ENCODE measurements at places on chromosomes 5 and 9.

DNA sequence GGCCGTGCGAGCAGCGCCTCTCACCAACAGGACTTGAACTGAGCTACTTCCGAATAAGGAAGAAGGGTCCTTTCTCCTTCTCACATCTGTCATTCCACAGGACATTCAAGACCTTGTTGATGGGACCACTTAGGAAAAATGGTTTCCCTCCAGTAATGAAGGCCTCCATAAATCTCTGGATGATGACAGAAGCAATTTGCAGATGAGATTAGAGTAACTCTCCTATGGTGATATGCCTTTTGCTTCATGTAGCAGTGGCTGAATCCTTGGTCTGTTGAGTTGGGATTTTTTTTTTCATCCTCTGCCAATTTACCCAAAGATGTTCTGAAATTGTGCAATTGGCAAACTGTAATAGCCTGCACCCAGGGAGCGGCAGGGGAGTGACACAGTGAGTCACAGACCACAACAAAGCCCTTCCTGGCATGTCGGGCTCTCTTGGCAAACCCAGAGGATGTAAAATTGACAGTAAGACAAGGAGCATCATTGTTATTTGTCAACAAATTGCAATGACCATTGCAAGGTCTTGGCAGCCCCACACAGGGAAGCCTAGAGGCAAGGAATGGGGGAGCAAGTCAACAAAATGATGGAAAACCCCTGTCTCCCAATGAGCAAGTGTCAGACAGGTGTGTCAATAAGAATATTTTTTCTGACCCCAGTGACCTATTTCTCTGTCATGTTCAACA lies 275.9 kb downstream of the ACTL7B start:
- no peak for DNase-seq

- no peak for DNase-seq
Measured at GRCh38 chr5:57410374-57411320, 72.0 kb downstream of the ACTBL2 start.

DNA sequence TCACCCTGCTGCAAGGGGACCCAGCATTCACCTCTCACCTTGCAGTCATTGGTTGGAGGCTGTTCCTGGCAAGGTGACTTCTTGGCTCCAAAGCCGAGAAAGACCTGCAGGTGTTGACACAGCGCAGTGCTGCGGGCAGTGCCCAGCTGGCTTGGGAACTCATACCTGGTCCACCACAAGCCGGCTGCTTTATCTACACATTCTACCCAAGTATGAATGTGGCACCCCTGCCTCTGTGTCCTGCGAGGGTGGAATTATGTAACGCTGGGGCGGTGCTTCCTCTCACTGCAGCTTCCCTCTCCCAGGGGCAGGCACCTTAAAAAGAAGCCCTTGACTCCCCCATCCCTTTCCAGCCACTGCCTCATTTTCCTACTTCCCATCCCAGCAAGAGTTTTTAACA lies 2.5 kb upstream of the ZMYND19 start:
- DNase-seq, result no peak

DNA sequence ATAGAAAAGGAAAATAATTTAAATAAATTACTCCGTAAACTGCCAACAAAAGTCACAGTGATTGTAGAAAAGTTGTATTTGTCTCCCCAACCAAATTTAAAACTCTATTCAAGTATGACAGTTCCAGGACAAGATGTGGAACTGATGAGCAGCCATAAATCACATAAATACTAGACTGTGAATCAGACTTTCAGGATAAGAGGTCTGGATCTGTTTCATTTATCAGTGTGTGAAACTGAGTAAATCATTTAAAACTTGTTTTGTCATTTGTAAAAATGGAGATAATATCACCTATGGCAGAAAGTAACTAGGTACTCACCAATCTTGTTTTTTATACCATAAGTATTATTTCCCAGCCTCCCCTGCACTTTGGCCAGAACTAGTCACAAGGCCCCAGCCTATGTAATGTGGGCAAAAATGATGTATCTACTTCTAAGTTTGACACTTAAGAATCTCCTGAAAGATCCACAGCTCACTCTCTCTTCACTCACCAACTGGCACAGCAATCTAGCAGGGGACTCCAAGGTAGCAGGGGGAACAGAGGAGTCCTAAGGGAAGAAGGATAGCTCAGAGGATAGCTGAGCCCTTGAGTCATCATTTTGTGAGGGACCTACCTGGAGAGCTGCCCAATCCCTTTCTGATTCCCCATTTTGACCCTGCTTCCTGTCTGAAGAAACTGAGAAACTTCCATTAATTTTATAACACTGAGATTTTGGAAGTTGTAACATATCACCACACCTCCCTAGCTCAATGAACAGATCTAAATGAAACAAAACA lies 31.6 kb downstream of the TMEM161B start:
- DNase-seq, result no peak

GRCh38 chr5:53874409-53874808 lies 314.0 kb downstream of the NDUFS4 start:
- DNase-seq, result no peak

GRCh38 chr5:64184832-64185231 lies 19.2 kb downstream of the RNF180 start:
- no peak for DNase-seq

GRCh38 chr5:43221502-43221901 lies 29.5 kb downstream of the NIM1K start:
- no peak for DNase-seq

GRCh38 chr9:33458444-33458843 lies 11.1 kb upstream of the AQP3 start:
- peak; percentile 27 for DNase-seq

GRCh38 chr5:41876678-41877077 lies 6.5 kb upstream of the OXCT1 start:
- no peak for DNase-seq

DNA sequence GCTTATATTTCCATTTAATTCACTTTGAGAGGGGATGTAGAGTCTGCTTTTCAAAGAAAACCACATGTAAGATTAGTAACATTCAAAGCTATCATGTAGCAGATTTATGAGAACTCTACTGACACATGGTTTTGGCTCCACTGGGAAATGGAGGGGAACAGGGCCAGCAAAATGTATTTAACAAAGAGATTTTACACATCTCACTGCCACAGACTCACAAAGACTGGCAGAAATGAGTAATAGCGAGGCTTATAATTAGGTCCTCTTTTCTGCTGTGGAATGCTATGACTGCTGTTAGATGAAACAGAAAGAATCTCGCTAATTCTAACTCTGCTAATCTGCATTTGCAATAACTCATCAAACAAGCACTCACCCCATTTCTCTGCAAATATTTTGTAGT lies 4.5 kb downstream of the DAP start:
- DNase-seq, result no peak

GRCh38 chr9:212297-212696 lies 2.4 kb upstream of the DOCK8 start:
- DNase-seq, result no peak

- DNase-seq, result no peak
Measured at GRCh38 chr9:112689161-112689740, 28.7 kb downstream of the INIP start.

- DNase-seq, result no peak
Measured at GRCh38 chr5:150780816-150781221, 2.3 kb downstream of the SMIM3 start.

DNA sequence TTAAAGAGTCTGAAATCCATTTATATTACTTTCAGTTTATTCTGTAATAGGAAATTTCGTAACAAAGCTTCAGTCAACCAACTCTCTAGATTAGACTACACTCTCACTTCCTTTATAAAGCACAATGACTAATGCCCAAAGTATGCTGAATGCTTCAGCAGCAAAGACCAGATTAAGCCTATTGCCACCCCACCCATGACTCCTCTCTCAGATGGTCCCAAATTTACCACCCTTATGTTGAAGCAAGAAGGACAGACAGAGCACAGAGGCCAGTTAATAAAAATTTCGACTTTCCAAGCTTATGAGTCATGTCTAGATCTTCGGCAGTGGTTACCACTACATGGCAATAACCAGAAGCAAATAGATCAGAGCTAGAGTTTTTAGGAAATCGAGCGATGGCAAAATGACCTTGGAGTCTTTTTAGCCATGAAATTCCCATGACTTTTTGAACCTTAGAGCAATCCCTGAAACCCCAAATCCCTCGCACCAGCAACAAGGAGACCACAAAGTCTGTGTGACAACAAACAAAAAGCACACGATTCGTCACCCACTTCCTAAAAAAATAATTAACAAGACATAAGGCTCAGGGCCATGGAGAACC lies 287.8 kb upstream of the RASA1 start:
- DNase-seq, result no peak

DNA sequence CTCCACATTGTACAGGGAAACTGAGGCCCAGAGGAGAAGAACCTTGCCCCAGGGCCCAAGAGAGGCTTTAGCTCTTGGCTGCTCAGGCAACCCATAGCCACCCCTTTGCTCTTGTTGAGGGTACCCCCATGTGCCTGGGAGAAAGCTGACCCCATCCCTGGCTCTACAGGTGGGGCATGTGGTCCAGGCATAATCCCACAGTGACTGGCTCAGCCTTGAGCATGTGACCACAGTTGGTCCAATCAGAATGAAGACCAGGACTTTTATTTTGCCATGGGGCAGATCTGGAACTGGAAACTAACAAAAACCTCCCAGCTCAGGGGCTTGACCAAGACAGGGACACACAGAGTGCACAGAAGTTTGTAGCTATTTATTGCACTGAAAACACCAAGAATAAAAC lies 29.3 kb downstream of the SLC6A7 start:
- no peak for DNase-seq

DNA sequence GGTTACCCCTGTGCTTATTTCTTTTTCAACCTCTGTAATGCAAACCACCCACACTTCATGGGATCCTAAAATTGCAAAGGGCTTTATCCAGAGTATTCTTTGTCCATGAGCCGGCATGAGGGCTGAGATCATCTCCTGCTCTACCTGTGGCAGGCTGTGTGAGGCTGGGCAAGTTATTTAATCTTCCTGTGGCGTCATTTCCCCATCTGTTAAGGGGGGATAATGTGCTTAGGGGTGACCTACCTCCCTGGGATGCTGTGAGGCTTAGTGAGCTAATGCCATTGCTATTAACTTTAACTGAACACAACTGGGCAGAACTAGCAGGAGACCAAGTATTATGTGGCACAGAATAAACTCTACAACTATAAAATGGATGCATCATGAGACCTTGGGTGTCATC lies 17.0 kb downstream of the FRMPD1 start:
- DNase-seq, result no peak

DNA sequence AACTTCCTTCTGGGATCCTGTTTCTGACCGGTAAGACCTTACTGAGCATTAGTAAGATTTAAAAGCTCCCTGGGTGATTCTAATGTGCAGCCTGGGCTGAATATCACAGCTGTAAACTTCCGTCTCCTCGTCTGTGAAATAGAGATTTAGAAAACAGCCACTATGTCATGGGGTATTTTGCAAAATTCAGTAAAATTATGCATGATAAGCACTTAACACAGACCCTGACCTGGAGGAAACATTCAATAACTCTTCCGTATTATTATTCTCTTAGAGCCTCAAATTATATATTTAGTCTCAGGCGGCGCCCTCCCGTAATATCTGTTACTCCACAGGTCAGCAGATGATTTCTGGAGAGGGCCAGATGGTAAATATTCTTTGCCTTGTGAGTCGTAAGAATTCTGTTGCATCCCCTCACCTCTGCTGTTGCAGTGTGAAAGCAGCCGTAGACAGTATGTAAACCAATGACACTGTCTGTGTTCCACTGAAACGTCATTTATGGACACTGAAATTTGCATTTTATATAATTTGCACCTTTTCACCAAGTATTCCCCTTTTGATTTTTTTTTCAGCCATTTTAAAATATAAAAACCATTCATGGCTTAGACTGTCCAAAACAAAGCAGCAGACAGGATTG lies 39.2 kb upstream of the RARS1 start:
- no peak for DNase-seq

GRCh38 chr5:136036293-136036911 lies 7.6 kb downstream of the TGFBI start:
- DNase-seq, result no peak

GRCh38 chr5:103019804-103020203 lies 100.1 kb downstream of the GIN1 start:
- DNase-seq, result no peak

GRCh38 chr5:38878391-38879077 lies 32.7 kb downstream of the OSMR start:
- no peak for DNase-seq

DNA sequence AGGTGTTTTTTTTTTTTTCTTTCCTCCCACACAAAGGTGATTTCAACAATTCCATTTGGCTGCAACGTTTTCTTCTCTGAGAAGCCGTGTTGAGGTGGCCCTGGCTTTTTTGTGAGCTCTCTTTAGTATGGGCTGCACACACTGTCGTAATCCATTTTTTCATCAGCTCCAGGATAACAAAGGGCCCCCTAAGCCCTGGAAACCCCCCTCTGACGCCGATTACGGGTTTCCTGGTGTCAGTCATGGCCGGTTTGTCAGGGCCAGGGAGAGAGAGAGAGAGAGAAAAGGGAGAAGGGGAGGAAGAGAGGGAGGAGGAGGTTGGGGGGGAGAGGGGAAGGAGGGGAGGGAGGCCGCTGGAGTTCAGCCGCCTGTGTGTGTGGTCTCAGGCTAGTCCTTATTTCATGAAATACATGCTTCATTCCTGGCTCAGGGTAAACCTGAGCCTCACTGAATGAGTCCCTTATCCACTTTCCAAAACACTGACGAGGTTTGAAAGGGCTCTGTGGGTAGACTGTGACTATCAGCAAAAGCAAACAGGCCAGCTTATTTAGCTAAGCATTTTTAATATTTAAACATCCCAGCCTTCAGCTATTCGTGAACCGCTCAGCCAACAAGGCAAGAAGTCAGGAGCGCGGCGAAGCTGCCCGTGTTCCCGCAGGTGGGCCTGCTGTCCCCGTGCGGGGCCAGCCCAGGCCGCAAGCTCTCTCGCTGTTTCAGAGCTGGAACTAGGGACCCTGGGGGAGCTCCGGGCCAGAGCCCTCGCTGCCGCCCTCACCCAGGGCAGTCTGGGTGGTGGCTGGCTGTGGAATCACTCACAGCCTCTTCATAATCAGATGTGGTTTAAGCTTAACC lies 172.8 kb downstream of the ERCC6L2 start:
- DNase-seq, result no peak

DNA sequence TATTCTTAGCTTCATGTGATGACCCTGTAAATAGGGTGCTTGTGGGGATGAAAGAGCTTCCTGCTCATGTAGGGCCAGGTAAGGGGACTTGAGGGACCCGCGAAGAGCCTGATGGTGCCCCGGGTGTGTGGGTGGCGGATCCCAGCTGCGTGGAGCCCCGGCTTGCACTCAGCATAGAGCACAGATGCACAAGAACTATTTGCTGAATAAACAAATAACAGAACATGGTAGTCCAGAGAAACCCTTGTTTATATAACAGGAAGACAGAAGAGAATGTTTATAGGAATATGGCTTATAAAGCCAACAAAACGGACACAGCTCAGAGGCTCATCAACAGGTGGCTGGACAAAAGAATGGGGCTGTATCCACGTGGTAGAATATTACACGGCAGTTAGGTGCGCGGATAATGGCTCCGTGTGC lies 106.9 kb upstream of the COL5A1 start:
- DNase-seq, result no peak

DNA sequence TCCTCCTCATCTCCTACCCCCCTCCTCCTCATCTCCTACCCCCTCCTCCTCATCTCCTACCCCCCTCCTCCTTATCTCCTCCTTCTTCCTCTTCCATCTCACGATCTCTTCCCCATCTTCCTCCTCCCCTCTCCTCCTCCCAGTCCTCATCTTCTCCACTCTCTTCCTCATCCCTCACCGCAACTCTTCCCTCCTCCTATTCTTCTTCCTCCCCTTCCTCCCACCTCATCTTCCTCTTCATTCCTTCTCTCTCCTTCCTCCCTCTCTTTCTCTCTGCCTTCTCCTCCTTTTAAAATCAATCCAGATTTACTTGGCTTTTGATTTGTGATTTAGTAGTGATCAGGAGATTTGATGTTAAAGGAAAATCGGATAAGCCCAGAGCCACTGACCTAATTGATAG lies 15.0 kb upstream of the BOD1 start:
- DNase-seq, result no peak

GRCh38 chr9:109923806-109924205 lies 143.8 kb downstream of the PALM2AKAP2 start:
- no peak for DNase-seq
